ENCODE measurements at places on chromosomes 12 and 14. TPM values are rescaled to one million over a fixed set of nuclear protein-coding genes. Genes with fewer than 3 reads are reported as not detected.

GRCh38 chr12:93358821-93359220 is 18.9 kb upstream of the NUDT4 start:
- DNase-seq, result no peak

DNA sequence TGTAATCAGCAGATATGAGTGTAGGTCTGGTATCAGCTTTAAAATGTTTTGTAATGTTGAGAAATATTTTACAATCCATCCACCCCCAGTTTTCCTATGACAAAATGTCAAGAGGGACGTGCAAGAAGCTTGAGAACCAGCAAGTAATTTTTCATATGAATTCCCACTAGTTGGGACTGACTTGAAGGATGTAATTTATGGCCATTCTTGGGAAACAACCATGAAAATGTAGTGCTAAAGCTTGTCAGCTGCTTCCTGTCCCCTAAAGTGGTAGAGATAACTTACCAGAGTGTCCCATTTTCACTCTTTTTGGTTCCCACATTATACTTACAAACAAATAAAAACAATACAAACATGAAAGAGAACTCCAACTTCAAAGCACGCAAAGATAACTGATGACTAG is 63.9 kb downstream of the RERG start:
- DNase-seq, result peak; percentile 70

- DNase-seq, result no peak
These were observed 11.1 kb upstream of the KRT7 start for GRCh38 chr12:52221912-52222457.

DNA sequence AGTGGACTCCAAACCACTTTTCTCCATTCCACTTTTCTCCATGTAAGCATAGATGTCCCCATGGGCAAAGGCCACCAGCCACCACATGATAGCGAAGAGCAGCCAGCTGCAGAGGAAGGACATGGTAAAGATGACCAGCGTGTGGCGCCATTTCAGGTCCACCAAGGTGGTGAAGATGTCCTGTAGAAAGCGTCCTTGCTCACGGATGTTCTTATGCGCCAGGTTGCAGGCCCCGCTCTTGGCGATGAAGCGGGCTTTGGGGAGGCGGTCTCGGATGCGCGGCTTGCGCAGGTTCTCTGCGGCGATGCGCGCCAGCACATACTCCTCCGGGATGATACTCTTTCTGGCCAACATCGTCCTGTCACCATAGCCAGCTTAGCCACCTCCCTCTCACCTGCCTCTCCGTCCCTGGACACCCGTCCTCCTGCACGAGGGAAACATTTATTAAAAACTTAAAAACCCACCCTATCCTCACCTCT is 1.2 kb downstream of the KCNJ8 start:
- DNase-seq, result no peak

DNA sequence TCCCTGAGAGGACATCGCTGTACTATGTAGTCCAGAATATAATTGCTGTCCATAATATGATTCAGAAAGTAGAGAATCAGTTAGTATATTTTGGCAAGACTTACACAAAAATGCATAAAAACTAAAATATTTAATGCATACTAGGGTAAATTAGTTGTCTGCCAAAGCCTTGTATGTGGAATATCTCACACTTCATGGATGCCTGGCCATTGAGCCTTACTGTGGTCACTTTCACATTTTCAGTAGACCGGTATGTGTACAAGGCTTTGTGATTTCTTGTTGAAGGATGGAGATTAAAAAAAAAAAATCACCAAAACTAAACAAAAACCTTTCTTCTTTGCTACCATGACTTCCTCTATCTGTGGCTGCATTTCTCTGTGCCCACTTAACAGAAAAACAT is 197.3 kb upstream of the DDHD1 start:
- DNase-seq, result no peak

- no peak for DNase-seq
These were observed 87.7 kb downstream of the C12orf75 start for GRCh38 chr12:105418229-105418628.

TAS2R20 gene
- polyA plus RNA-seq, result 3.4 TPM

EVL gene
- 169 TPM for polyA plus RNA-seq

GZMB gene
- 1.1 TPM for polyA plus RNA-seq

DDN gene
- polyA plus RNA-seq, result 0.05 TPM

- no peak for DNase-seq
These were observed 324.1 kb upstream of the DIO3 start for GRCh38 chr14:101237252-101237616.

DNA sequence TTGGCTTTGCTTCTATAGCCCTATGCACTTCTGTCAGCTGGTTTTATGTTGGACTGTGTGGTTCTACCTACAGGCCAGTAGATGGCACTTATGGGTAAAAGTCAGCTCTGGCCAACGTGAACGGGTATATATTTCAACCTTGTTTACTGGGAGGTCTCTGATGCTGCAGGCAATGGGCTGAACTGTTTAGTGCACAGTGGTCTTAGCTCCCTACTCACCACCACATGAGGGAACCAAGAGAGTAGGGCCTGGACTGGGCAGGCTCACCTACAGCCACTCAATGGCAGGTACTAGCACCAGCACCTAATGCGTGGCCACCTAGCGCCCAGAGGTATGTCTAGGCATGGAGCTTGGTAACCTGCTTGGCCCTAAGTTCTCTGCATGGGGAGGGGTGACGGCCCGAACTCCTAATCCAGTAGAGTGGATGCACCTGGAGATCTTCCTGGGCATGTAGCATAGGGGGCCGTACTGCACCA is 481.8 kb downstream of the TMEM117 start:
- peak; percentile 3 for DNase-seq

- DNase-seq, result no peak
These were observed 60.1 kb upstream of the DIO2 start for GRCh38 chr14:80271389-80271788.

DNA sequence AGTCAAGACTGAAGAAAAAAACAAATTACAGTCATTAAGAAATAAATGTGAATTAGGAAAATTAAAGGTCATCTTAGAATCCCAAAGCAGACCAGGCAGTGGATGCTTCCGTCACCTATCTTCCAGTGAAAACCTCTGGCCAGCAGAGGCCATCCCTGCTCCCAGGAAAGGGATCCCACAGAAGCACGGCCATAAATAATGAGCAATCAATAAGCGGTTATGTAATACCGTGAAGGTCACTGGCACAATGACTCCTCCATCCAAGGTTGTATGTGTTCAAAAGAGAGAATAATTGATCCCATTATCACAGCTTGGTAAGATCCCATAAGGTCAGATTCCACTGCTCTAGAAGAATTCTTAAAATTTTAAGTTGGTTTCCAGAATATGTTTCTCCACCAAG is 85.7 kb downstream of the PPP2R5E start:
- DNase-seq, result no peak

DNA sequence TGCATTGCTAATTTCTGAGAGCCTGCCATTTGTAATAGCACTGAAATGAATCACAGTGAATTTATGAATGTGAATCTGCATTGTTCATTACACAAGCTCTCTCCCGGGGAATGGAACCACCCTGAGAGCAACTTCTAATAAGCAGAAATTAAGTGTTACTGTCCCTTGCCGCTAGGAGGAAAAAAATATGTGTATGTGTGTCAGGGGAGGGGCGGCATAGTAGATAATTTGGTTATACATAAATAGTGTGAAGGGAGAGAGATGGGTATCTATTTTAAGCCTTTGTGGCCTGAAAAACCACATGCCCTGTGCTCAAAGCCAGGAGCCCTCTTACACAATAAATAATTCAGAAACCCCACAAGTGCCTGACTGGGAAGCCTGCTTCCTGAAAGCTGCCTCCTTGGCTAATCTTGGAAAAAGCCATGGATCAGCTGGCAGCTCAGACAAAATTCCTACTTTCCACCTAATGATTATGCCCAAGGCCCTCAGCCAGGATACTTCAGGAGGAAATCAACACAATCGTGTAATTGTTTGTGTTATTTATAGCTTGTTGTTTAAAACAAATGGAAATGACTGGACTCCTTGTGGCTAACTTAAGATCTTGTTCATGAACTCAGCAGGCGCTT is 366.2 kb upstream of the KITLG start:
- DNase-seq, result peak; percentile 18

DNA sequence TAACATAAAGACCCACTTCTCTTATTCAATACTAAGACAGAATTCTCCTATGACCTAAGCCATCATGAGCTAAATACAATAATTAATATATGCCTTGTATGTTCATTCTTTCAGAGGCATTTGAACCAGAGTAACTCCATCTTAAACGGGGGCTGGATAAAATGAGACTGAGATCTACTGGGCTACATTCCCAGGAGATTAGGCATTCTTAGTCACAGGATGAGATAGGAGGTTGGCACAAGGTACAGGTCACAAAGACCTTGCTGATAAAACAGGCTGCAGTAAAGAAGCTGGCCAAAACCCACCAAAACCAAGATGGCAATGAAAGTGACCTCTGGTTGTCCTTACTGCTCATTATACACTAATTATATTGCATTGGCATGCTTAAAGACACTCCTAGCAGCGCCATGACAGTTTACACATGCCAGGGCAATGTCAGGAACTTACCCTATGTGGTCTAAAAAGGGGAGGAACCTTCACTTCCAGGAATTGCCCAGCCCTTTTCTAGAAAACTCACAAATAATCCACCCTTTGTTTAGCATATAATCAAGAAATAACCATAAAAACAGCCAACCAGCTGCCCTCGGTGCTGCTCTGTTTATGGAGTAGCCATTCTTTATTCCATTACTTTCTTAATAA is 260.7 kb downstream of the SSPN start:
- no peak for DNase-seq

DNA sequence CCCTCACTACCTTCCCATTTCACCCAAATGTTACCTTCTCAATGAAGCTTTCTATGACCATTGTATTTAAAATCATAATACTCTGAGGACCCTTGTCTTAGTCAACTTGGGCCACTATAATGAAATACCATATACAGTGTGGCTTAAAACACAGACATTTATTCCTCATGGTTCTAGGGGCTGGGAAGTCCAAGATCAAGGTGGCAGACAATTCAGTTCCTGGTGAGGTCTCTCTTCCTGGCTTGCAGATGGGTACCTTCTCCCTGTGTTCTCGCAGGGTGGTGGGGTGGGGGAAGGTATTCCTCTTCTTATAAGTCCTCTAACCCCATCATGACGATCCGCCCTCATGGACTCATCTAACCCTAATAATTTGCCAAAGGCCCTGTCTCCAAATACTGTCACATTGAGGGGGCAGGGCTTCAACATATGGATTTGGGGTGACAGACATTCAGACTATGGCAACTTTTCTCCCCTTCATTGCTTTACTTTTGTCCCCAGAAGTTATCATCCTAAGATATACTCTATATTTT is 163.7 kb upstream of the PWP1 start:
- no peak for DNase-seq

DNA sequence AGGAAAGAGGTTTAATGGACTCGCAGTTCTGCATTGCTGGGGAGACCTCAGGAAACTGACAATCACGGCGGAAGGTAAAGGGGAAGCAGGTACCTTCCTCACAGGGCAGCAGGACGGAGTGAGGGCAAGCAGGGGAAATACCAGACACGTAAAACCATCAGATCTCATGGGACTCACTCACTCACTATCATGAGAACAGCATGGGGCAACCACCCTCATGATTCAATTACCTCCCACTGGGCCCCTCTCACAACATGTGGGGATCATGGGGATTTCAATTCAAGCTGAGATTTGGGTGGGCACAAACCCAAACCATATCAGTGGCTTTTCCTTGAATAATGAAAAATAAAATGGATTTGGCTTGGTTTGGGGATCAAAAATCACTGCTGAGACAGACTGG is 380.5 kb downstream of the VRK1 start:
- no peak for DNase-seq

TRPV4 gene
- 2.7 TPM for polyA plus RNA-seq

- no peak for DNase-seq
These were observed 111.3 kb downstream of the AEBP2 start for GRCh38 chr12:19550626-19551025.

GRCh38 chr14:101004176-101004575 is 100.7 kb upstream of the RTL1 start:
- DNase-seq, result no peak

TMX1 gene
- polyA plus RNA-seq, result 46.3 TPM

- DNase-seq, result no peak
These were observed 101.6 kb downstream of the PELI2 start for GRCh38 chr14:56219666-56220413.

- DNase-seq, result no peak
These were observed 1091.8 kb upstream of the ATXN7L3B start for GRCh38 chr12:73445658-73446324.

GRCh38 chr14:105102361-105102870 is 37.2 kb upstream of the GPR132 start:
- DNase-seq, result no peak

- peak; percentile 64 for DNase-seq
These were observed at the start of gene GLS2 for GRCh38 chr12:56488041-56488955. GLS2 (minus strand) TSS chr12:56488161; CDS start chr12:56488118, 43 bp downstream.

DNA sequence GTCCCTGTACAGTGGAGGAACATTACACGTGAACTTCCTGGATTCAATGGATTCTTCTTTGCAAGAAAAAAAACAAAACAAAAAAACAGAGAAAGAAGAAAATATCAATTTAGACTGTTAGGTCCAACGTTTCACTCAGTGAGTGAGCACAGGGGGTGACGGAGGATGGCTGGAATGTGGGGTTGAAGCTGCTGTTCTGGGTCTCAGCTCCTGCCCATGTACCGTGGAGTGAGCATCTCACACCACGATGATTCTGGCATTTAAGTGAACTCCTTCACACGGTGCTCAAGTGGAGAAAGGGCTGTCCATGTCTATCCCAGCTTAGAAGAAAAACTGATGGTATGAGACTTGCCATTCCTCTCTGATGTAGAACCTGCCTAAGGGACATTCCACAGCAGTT is 23.2 kb downstream of the CCND2 start:
- no peak for DNase-seq

TEX52 gene
- polyA plus RNA-seq, result 2.6 TPM

GRCh38 chr12:8813572-8814357 is 8.7 kb upstream of the A2ML1 start:
- no peak for DNase-seq

DNA sequence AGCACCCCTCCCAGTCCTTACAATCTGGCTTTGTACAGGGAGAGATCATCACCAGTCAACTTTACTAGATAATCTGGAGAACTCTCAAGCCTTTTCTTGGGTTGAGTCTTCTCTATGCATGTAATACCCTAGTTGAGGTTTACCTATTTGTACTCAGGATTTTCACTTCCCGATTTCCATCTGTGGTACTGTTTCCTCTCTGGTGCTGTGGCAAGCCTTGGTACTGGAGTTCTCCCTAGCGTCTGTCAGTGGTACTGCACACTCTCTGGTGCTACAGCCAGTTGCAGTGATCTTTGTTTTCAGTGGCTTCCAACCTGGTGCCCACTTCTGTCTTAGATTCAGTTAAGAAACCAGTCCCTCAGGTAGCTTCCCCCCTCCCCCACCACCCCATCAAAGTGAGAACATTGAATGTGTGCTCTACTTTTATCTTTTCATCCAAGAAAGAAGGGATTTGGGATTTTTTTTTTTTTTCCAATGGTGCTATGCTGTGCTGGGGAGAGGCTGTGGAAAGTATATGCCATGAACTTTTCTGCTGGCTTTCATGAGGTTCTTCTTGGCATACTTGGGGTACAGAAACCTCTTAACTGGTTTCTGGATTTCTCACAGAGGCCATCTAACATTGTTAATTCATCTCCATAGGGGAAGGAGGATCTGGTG is 69.4 kb upstream of the EVL start:
- no peak for DNase-seq

GRCh38 chr12:123389560-123390351 is 5.8 kb downstream of the KMT5A start:
- DNase-seq, result peak; percentile 32

All from right lung (tissue), 10 donors.